ENCODE measurements at places on chromosomes 3 and 15.

DNA sequence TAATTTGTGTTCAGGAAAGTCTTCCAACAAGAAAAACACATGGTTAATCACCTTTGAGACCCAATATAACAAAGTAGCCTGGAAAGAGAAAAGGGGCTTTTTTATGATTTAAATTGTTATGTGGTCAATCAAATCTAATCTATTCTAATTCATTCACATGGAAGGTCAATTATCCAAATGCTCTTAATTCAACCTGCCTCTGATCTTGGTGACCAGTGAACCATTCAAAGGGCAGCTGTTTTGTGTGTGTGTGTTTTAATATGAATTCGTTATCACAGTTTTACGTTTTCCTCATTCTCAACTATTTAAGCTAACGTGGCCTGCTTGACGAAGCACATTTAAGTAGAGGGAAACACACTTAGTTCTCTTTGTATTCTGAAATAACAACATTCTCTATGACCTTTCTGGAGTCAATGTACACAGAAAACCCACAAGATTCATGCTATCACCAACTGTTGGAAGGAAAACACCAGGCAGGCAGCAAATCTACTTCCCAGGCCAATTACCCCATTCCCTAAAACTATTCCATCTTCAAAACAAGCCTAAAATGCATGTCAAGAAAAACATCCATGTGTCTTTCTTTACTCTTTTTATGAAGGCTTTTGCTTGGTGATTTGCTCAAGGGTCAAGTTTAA, 195.4 kb downstream of the SUCLG2 start:
- no peak overlapping the region for H3K4me3 ChIP-seq
- no peak for DNase-seq
- no peak overlapping the region for H3K27ac ChIP-seq
- no peaks in the 10 kb centered on the region for H3K4me1 ChIP-seq
- H3K27me3 ChIP-seq, result no peaks in the 10 kb centered on the region
- H3K36me3 ChIP-seq, result no peaks in the 10 kb centered on the region

- H3K27ac ChIP-seq, result no peak overlapping the region
- no peaks in the 10 kb centered on the region for H3K4me1 ChIP-seq
- no peaks in the 10 kb centered on the region for H3K36me3 ChIP-seq
- DNase-seq, result no peak
Measured at GRCh38 chr3:58192069-58192468, 18.7 kb downstream of the DNASE1L3 start.

GRCh38 chr15:89130201-89130600, 41.9 kb downstream of the ABHD2 start:
- no peaks in the 10 kb centered on the region for H3K36me3 ChIP-seq
- H3K4me3 ChIP-seq, result no peak overlapping the region
- no peak overlapping the region for H3K27ac ChIP-seq
- H3K4me1 ChIP-seq, result peaks cover 9% of the 10 kb centered on the region
- no peak for DNase-seq
- H3K27me3 ChIP-seq, result no peaks in the 10 kb centered on the region

DNA sequence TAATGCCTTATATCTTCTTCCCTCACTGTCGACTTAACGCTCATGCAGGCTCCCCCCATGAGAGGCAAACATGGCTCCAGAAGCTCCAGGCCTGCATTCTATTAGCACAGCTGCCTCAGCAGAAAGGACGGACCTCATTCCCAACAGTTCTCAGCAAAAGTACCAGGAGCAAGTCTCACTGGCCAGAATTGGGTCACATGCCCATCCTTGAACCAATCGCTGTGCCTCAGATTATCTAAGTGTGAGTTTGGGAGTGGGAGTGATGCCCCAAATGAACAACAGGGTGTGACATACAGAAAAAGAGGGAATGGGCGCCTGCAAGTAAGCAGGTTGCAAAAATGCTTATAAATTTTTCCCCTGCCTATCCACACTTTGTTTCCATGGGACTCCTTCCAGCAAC, 4.3 kb upstream of the RAD18 start:
- no peak overlapping the region for H3K4me3 ChIP-seq
- no peaks in the 10 kb centered on the region for H3K27me3 ChIP-seq
- no peak for DNase-seq
- no peaks in the 10 kb centered on the region for H3K36me3 ChIP-seq

DNA sequence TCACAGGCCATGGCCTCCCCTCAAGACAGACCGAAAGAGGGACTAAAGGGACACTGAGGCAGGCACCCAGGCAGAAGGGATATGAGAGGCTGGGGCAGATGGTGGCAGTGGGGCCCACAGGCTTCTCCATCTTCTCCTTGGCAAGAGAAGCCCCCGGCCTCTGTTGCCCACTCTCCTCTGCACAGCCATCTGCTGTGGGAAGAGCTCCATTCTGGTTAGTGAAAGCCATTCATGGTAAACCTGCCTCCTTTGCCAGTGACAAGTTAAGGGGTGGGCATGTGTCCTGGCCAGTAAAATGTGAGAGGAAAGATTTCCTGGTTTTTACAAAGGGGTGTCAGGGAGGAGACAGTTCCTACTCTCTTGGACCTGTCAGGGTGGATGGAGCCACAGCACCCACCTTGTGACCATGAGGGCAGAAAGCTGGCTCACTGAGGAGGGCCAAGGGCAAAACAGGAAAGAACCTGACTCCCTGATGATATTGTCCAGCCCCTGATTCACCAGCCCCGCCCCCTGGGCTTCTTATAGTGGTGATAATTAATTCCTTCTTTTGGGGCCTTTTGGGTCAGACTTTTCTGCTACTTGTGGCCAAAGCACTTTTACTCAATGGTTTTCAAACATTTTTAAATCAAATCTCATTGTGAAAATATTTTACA, 130.4 kb upstream of the SMAD3 start:
- peaks cover 3% of the 10 kb centered on the region for H3K27me3 ChIP-seq
- no peak overlapping the region for H3K27ac ChIP-seq
- no peak overlapping the region for H3K4me3 ChIP-seq
- H3K4me1 ChIP-seq, result peaks cover 2% of the 10 kb centered on the region
- no peak for DNase-seq

GRCh38 chr3:12336099-12336498, 47.2 kb downstream of the PPARG start:
- no peaks in the 10 kb centered on the region for H3K36me3 ChIP-seq
- no peaks in the 10 kb centered on the region for H3K27me3 ChIP-seq
- no peaks in the 10 kb centered on the region for H3K4me1 ChIP-seq
- no peak overlapping the region for H3K27ac ChIP-seq
- no peak overlapping the region for H3K4me3 ChIP-seq

- no peak overlapping the region for H3K4me3 ChIP-seq
- H3K36me3 ChIP-seq, result no peaks in the 10 kb centered on the region
Measured at GRCh38 chr15:33693166-33693800, 275.0 kb upstream of the CHRM5 start.

- H3K36me3 ChIP-seq, result no peaks in the 10 kb centered on the region
- DNase-seq, result no peak
- no peak overlapping the region for H3K27ac ChIP-seq
- H3K4me1 ChIP-seq, result peaks cover 7% of the 10 kb centered on the region
- H3K27me3 ChIP-seq, result 0 out of 2 replicates have a peak, but pooled peaks cover 4% of the 10 kb centered on the region
Measured at GRCh38 chr3:184514171-184514490, 47.5 kb upstream of the EPHB3 start.

GRCh38 chr3:179710079-179710478, 57.2 kb downstream of the USP13 start:
- no peak for DNase-seq
- H3K36me3 ChIP-seq, result peaks cover 38% of the 10 kb centered on the region
- H3K4me1 ChIP-seq, result no peaks in the 10 kb centered on the region
- H3K27ac ChIP-seq, result no peak overlapping the region
- H3K27me3 ChIP-seq, result no peaks in the 10 kb centered on the region
- H3K4me3 ChIP-seq, result no peak overlapping the region

DNA sequence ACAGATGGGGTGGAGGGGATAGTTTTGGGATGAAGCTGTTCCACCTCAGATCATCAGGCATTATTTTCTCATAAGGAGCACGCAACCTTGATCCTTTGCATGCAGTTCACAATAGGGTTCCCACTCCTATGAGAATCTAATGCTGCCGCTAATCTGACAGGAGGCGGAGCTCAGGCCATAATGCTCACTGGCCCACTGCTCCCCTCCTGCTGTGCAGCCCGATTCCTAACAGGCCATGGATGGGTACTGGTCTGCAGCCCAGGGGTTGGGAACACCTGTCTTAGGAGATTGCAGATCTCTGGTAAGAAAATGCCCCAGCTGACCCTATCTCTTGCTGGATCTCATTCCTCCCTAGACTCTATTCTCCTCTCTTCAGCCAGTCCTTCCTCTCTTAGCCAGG, 6.8 kb downstream of the CSTA start:
- no peak overlapping the region for H3K4me3 ChIP-seq
- no peaks in the 10 kb centered on the region for H3K27me3 ChIP-seq
- H3K27ac ChIP-seq, result no peak overlapping the region
- no peaks in the 10 kb centered on the region for H3K36me3 ChIP-seq

DNA sequence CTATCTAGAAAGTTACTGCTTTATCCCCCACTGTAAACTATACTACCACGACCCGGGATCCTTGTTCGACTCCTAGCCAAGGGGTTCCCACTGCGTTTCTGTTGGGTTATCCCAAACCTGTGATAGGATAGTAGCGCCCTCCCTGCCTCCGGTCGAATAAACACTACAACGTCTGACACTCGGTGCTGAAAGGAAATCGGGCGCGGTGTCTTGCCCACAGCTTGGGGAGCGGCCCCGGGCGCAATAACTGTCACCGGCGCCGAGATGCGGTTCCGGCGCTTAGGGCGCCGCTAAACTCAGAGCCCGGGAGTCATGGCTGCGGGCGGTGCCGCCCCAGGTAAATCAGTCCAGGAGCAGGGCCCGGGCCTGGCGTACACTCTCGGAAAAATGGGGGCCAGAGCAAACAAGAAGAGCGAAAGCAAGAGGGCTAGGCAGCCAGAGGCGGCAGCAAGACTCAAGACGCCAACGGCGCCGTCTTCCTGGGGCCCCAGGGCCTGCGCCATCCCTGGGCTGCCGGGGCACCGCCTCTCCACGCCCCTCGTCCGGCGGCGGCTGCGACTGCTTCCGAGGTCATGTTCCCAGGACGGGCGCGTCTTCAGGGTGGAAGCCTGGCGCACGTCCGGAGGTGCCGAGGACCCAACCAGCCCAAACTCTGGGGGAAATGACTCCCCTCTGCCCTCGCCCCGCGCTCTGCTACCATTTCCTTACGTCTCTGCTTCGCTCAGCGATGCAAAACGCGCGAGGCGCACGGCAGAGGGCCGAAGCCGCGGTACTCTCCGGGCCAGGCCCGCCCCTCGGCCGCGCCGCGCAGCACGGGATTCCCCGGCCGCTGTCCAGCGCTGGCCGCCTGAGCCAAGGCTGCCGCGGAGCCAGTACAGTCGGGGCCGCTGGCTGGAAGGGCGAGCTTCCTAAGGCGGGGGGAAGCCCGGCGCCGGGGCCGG, at the start of gene DUT:
TSS of gene DUT (plus strand) at position 575 of the 941 bp plus-strand sequence. CDS start at position 662, 87 bp downstream.
- H3K27ac ChIP-seq, result peak within 1 kb of the TSS; percentile 75
- peaks cover 60% of the 10 kb centered on the region for H3K4me1 ChIP-seq
- peak; percentile 91 for DNase-seq
- peak within 1 kb of the TSS; percentile 71 for H3K4me3 ChIP-seq

GRCh38 chr3:139327231-139327630, 16.6 kb upstream of the MRPS22 start:
- H3K27ac ChIP-seq, result no peak overlapping the region
- H3K4me1 ChIP-seq, result peaks cover 4% of the 10 kb centered on the region
- H3K27me3 ChIP-seq, result no peaks in the 10 kb centered on the region
- DNase-seq, result no peak

GRCh38 chr3:30124435-30125370, 481.7 kb upstream of the TGFBR2 start:
- no peaks in the 10 kb centered on the region for H3K27me3 ChIP-seq
- no peak overlapping the region for H3K27ac ChIP-seq
- no peaks in the 10 kb centered on the region for H3K4me1 ChIP-seq
- no peak overlapping the region for H3K4me3 ChIP-seq
- H3K36me3 ChIP-seq, result no peaks in the 10 kb centered on the region

GRCh38 chr3:178456621-178457285, 79.5 kb upstream of the KCNMB2 start:
- no peaks in the 10 kb centered on the region for H3K36me3 ChIP-seq
- no peak overlapping the region for H3K27ac ChIP-seq
- H3K4me1 ChIP-seq, result no peaks in the 10 kb centered on the region
- no peak overlapping the region for H3K4me3 ChIP-seq

DNA sequence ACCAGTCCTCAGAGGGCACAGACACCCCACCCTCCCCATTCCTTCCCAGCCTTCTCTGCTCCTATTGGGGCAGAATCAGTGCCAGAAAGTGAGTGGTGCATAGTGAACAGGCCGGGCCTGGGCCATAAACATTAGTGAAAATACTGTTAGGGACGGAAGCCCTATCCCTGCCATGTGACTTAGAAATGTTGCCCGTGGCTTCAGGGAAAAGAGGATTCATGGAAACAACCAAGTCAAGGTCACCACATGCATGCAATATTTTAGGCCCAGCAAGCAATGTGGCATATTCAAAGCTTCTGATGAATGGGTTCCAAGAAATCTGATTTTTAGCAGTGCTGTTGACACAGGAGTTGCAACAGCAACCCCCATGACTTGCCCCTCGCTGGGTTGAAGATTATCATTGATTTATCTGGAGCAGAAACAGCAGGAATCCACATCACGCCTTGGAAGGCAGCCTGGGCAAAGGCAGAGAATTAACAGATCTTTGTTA, 52.3 kb downstream of the CCNL1 start:
- peaks cover 3% of the 10 kb centered on the region for H3K27me3 ChIP-seq
- no peak for DNase-seq
- H3K36me3 ChIP-seq, result no peaks in the 10 kb centered on the region

GRCh38 chr3:55549177-55549576, 62.1 kb upstream of the WNT5A start:
- DNase-seq, result peak; percentile 49
- H3K4me1 ChIP-seq, result peaks cover 57% of the 10 kb centered on the region
- no peaks in the 10 kb centered on the region for H3K36me3 ChIP-seq
- H3K27ac ChIP-seq, result peak overlapping the region; percentile 60
- no peak overlapping the region for H3K4me3 ChIP-seq
- no peaks in the 10 kb centered on the region for H3K27me3 ChIP-seq

- no peak overlapping the region for H3K27ac ChIP-seq
- no peaks in the 10 kb centered on the region for H3K27me3 ChIP-seq
- H3K36me3 ChIP-seq, result no peaks in the 10 kb centered on the region
- no peak overlapping the region for H3K4me3 ChIP-seq
Measured at GRCh38 chr3:126996905-126997304, 14.0 kb downstream of the PLXNA1 start.

DNA sequence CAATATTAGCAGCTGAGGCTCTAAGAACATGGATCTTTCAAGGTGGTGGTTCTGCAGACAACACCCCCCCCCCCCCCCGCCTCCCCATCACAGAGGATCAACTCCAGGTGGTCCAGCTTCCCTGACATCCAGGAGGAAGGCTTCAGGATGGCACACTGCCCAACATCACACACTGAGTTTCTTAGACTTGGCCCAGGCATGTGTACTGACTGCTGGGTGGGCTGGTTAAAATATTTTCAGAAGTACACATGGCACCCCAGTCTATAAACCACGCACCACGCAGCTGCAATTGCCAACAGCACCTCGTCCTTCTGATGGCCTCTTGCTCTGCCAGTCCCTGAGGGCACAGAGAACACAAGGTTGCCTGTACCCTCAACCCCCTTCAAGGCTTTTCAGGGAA, 22.1 kb downstream of the SRPRB start:
- H3K36me3 ChIP-seq, result peaks cover 3% of the 10 kb centered on the region
- DNase-seq, result no peak
- H3K4me1 ChIP-seq, result no peaks in the 10 kb centered on the region
- H3K27me3 ChIP-seq, result no peaks in the 10 kb centered on the region
